ENCODE measurements at places on chromosomes 1 and 21. TPM values are rescaled to one million over a fixed set of nuclear protein-coding genes. Genes with fewer than 3 reads are reported as not detected.

Gene VHLL
- total RNA-seq: 0.73 TPM

Gene CREB3L4
- total RNA-seq: 9.9 TPM

Gene KCNQ4
- 0.07 TPM for total RNA-seq

Gene GUCA2A
- not detected for total RNA-seq

Gene VANGL2
- total RNA-seq: not detected

Gene APCS
- not detected for total RNA-seq

Gene PLXNA2
- 229 TPM for total RNA-seq

Gene OR14K1
- not detected for total RNA-seq

Gene SLC25A34
- total RNA-seq: 0.76 TPM

Gene EDN2
- total RNA-seq: not detected

Gene NES
- total RNA-seq: 269 TPM

Gene TTF2
- 44.1 TPM for total RNA-seq

Gene ERG
- 223 TPM for total RNA-seq

Gene MMEL1
- 1.1 TPM for total RNA-seq

Gene REN
- not detected for total RNA-seq

Gene HSD3B2
- not detected for total RNA-seq

Gene DCDC2B
- total RNA-seq: not detected

Gene HSPA6
- not detected for total RNA-seq

Gene ZNF683
- total RNA-seq: not detected

Gene TNFRSF4
- total RNA-seq: 1.5 TPM

Gene LYPD8
- total RNA-seq: not detected

Gene HAPLN2
- total RNA-seq: not detected

Gene RGS18
- not detected for total RNA-seq

Gene TCHHL1
- not detected for total RNA-seq

Gene NTNG1
- not detected for total RNA-seq

Gene FCGR1A
- not detected for total RNA-seq

Gene LMX1A
- total RNA-seq: not detected

Gene LRRC71
- total RNA-seq: 1.2 TPM

Gene IL20
- total RNA-seq: not detected

Gene GNG4
- not detected for total RNA-seq

Gene AADACL3
- total RNA-seq: not detected

Gene TMEM240
- 7.0 TPM for total RNA-seq

Gene DDI2
- total RNA-seq: 35.2 TPM

Gene TCEA3
- 3.4 TPM for total RNA-seq

Gene SNX7
- total RNA-seq: 36.0 TPM

Gene BCL2L15
- 1.3 TPM for total RNA-seq

Gene KPRP
- total RNA-seq: not detected

Gene MIXL1
- 1.2 TPM for total RNA-seq

Gene TESK2
- 2.1 TPM for total RNA-seq

Gene GJC2
- total RNA-seq: 1.2 TPM

Gene AKT3
- 98.2 TPM for total RNA-seq

Gene C1orf141
- total RNA-seq: not detected

Gene ERICH3
- not detected for total RNA-seq

Gene SMCP
- total RNA-seq: not detected

Gene BCAR3
- total RNA-seq: 31.2 TPM

Gene TMEM50A
- 140 TPM for total RNA-seq

Gene DEGS1
- total RNA-seq: 87.0 TPM

Gene HTR1D
- 1.5 TPM for total RNA-seq

Gene DHRS3
- total RNA-seq: 75.2 TPM

Gene PTGFR
- 0.14 TPM for total RNA-seq

Gene CADM3
- total RNA-seq: 2.7 TPM
